Cerebellar nuclear complex (tissue), 1 donor: ENCODE measurements at places on chromosomes 2 and 18.

DNA sequence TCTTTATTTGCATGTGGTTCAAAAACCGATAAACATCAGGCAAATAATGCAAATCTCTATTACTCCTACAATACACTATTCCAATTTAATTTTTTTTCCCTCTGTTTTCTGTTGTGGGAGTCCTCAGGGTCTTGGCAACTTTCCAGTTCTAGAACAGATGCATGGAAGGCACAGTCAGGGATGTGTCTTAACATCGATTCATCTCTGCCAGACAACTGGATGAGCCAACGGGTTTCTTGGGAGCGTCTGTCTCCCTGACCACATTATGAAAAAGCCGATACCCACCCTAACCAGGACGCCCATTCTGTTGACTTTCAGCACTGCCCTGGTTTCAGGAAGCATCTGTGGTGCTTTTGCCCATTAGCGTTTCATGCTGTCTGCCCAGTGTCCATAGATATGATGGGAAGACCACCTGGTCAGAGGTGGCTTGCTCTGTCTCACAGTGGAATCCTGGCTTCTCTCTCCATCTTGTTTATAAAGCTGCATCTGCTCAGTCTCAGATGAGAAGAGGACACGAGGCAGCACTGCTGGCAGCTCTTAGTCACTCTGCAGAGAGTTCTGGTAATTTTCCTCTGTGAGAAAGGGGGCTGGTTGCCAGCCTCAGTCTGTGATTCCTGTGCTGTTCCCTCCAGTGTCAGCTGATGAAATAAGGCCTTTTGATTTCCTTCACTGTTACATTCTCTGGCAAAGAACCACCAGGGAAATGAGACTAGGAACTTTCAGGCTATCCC, 57.9 kb upstream of the KCNE4 start:
- peak; percentile 34 for DNase-seq

GRCh38 chr2:211127501-211127900, 571.1 kb downstream of the CPS1 start:
- DNase-seq = no peak

DNA sequence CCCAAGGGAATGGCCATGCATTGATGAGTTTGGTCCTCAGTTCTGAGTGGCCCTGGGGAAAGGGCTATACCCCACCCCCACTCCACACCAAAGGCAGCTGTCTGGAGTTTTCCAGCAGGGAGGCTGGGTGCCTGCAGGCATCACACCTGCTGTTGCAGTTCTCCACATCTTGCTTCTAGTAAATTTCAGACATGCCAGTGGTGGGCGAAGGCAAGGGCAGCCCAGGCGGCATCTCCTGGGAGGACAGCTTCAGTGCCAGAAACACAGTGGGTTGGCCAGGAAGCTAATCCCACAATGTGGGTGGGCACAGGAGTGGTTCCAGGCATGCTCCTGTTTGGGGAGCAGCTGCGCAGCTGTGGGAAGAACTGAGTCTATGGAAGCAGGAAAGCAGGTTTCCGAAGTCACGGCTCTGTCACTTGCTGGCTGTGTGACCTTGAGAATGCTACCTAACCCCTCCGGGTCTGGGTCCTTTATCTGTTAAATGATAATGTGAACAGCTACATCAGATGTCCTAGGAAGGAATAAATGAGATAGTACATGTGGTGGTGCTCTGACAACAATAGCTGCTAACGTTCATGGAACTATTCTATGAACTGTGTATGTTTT, 84.6 kb upstream of the SPTBN1 start:
- DNase-seq = no peak

- no peak for DNase-seq
Measured at GRCh38 chr2:6392354-6392753, 473.4 kb downstream of the CMPK2 start.

DNA sequence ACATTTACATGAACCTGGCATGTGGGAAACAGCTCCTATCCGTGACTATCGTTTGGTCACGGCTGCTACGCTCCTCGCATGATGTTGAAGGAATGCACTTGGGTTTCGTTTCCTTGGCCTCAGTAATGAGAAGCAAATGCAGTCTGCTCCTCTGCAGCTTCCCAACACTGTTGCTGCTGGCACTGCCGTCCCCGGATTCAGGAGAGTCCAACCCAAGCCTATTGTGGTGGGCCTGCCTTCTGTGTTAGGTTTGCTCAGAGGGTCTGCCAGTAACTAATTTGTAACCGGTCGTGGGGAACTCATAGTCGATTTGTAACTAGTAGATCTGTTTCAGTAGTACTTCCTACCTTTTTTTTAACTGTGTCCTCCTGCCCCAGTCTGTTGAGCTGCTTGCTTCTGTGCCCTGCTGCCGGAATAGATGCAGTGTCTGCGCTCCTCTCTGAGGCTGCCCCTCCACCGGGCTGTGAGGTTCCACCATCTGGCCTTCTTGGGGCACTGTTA, 58.4 kb downstream of the WDSUB1 start:
- DNase-seq = no peak

DNA sequence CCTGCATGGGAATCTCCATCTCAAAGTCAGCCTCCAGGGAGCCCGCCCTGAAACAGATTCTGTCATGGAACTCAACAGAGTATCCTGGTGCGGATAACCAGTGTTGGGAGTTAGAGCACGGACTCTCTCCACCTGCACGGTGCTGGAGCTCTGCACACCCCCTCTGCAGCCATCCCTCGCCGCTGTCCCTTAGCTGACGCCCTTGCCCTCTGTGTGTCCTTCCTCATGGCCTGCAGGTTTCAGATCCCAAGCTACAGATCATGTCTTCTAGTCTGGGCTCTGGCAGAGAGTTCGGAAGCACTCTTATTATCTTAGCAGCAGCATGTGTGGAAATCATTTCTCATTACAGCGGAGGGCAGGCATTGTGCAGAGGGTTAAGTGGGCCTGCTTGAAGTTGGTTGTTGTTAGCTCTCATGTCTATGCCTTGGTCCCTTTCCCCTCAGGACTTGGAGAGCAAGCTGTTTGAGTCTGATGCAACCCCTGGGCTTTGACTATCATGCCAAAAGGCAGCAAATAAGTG, 26.0 kb downstream of the TMEM127 start:
- DNase-seq = no peak

DNA sequence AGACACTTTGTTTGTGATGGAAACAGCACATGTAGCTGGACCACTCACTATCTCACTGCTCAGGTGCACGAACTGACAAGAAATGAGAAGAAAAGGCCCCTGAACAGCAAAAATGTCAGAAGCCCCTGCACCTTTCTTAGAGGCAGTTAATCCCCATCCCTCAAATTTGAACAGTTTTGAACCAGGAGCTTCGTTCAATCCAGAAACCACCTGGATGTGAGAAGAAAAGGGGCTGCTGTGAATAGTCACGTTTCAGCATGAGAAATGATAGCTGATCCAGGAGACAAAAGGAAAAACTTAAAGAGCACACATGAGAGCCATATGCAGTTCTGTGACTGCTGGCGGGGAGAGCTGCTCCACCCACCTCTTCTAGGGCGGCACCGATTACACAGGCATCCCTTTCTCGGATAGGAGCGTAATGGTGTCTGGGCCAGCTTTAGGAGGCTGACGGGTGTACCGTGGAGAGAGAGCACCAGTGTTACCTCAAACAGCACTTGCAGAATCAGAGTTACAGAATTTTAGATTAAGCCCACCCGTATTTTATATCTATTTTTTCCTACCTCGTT, 117.0 kb upstream of the EML6 start:
- DNase-seq = no peak

GRCh38 chr2:236882930-236883329, 202.8 kb upstream of the COPS8 start:
- DNase-seq = no peak

GRCh38 chr18:46424898-46425297, 232.1 kb downstream of the LOXHD1 start:
- DNase-seq = no peak

GRCh38 chr2:167582619-167583018, 664.8 kb downstream of the STK39 start:
- DNase-seq = no peak

- DNase-seq = no peak
Measured at GRCh38 chr2:54092940-54093339, 22.5 kb upstream of the ACYP2 start.

- DNase-seq = no peak
Measured at GRCh38 chr2:101986804-101987740, 4.7 kb upstream of the IL1R2 start.

DNA sequence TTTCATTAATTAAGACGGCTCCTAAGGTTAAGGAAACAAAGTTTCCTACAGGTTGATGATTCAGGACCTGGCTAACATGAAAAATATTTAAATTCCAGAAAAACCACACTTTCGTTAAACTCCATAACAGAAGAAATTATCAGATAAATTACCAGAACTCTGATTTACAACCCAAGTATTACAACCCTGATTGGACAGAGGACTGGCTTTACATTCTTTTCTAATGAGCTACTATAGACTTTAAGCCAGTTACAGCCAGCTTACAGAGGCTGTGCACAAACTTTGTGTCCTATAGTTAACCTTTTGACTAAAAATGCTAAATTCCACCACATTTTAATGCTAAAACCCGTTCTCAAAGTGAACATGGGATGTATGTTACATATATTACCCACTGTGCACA, 458.6 kb downstream of the KCNJ3 start:
- no peak for DNase-seq

- no peak for DNase-seq
Measured at GRCh38 chr2:113081488-113082210, 13.9 kb downstream of the IL1F10 start.

GRCh38 chr2:152626911-152627339, 90.3 kb downstream of the PRPF40A start:
- DNase-seq = no peak

- no peak for DNase-seq
Measured at GRCh38 chr2:160222546-160223283, 22.6 kb upstream of the ITGB6 start.

DNA sequence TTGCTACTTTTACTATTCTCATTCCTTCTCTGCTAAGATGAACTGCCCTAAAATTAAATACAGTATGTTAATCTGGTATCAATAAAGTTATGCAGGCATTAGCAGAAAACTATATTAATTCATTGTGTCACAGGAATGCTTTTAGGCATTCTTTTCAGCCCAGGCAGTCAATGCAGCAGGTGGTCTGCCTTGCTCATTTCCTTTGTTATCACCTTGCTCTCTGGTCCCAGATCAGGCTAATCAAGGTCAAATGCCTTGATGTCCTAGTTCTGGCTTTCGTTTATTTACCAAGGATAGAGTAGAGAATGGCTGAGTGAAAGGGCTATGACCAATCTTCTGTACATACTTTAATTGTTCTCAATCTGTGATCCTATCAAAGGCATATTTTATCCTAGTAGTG, 1023.6 kb downstream of the TMEM182 start:
- no peak for DNase-seq

DNA sequence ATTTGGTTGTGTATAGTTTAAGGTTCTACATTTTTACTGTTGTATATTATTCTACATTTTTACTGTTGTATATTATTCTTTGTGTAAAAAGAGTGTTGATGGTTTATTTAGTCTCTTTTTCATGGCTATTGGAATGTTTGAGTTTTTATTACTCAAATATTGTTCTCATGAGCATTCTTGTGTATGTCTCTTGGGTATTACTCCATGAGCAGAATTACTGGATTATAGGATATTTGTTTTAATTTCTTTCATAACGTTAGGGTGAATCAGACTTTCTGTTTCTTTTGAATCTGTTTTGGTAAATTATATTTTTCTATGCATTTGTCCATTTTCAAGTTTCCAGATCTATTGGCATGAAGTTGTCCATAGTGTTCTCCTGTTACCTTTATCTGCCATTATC, 111.6 kb downstream of the DYNAP start:
- DNase-seq = no peak

DNA sequence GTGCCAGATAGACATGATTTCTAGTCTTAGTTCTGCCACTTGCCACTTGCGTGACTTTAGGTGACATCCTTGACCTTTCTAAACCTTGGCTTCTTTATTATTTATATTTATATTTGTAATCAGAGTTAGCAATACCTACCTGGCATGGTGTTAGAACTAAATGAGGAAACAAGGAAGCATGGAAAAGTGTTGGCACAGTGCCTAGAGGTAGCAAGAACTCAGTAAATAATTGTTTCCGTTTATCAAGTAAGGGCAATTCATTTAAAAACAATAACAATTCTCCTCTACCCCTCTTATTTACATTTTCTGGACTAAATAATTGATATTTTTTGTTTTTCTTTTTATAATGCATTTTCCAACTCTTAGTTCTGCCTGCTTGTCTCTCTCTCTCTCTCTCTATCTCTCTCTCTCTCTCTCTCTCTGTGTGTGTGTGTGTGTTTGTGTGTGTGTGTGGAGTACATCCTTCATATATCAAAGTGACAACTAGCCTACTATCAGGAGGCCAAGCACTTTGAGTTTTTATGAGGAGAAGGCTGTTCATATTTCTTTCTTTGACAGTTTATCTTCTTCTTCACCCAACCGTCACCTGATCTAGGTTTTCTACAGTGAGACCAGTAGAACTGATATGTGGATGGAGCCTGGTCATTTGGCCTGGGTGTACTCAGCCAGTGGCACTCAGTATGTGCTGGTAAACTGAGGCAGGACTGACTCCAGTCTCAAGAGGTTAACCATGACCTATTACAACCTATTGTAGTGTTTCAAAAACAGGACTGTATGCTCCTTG, 134.5 kb downstream of the LRRTM1 start:
- DNase-seq = no peak

DNA sequence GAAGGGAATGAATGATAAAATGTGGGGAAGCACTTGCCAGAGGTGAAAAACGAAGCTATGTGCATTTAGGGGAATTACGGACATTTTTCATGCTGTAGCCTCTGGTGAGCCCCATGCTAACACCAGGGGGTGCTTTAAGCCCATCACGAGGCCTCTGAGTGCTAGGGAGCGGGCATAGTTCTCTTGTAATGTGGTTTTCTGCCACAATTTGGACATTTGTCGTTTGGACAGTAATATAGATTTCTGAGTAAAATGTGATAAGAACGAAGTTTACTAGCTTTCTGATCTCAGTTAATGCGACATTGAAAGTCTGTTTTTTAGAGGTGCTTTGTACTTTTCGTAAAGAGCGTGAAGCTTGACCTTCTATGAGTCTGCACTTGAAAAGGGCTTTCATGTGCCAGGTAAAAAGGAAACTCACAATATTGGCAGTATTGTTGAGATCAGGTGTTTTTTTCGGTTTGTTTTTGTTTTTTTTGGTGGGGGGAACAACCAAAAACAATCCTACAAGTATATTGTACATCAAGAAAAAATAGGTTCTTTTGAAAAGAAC, 50.6 kb downstream of the TRAF3IP1 start:
- DNase-seq = no peak

- DNase-seq = peak; percentile 11
Measured at GRCh38 chr2:88600038-88600465, 27.2 kb downstream of the EIF2AK3 start.

- no peak for DNase-seq
Measured at GRCh38 chr2:201680743-201681142, 17.7 kb downstream of the MPP4 start.

DNA sequence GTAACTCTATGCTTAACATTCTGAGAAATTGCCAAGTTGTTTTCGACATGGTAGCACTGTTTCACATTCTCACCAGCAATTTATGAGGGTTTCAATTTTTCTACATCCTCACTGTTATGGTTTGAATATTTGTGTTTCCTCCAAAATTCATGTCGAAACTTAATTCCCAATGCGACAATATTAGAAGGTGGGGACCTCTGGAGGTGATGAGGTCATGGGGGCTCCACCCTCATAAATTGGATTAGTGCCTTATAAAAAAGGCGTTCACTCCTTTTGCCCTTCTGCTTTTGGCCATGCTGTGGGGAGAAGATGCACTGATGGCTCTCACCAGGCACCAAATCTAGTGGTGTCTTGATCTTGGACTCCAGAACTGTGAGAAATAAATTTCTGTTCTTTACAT, 110.3 kb downstream of the HRH4 start:
- DNase-seq = no peak

- DNase-seq = no peak
Measured at GRCh38 chr2:3170792-3171455, 206.7 kb downstream of the EIPR1 start.
